ENCODE measurements at places on chromosomes 5 and 9. TPM values are rescaled to one million over a fixed set of nuclear protein-coding genes. Genes with fewer than 3 reads are reported as not detected.

The HCN1 gene
- polyA plus RNA-seq, result 0.01 TPM

The IFNA21 gene
- not detected for polyA plus RNA-seq

The IL3 gene
- polyA plus RNA-seq, result not detected

The TIMD4 gene
- not detected for polyA plus RNA-seq

The MYMK gene
- polyA plus RNA-seq, result not detected

The ADAMTS19 gene
- 0.02 TPM for polyA plus RNA-seq

The NAIF1 gene
- polyA plus RNA-seq, result 6.1 TPM
